ENCODE measurements at places on chromosomes 5 and 9.

- DNase-seq, result no peak
Measured at GRCh38 chr9:114012126-114012525, 66.0 kb downstream of the AMBP start.

- DNase-seq, result no peak
Measured at GRCh38 chr5:1033606-1034420, 25.2 kb downstream of the NKD2 start.

- no peak for DNase-seq
Measured at GRCh38 chr5:120605325-120606079, 141.4 kb downstream of the PRR16 start.

- no peak for DNase-seq
Measured at GRCh38 chr9:108225149-108225800, 630.5 kb downstream of the ACTL7B start.

DNA sequence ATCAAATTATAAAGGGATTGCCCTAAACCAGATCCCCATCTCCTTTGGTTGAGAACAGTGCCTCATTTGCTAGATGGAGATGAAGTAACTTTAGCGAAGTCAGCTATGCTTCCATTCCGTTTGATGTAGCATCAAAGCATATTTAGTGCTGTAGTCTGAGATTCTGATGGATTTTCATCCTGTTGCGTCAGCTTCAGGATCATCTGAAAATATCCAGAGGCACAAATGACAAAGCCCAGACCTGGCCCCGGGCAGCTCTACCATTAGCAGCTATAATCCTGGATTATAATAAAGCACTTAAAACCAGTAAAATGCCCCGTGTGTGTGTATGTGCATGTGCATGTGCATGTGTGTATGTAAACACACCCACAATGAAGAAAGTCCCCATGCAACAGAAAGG is 44.7 kb downstream of the ERAP1 start:
- no peak for DNase-seq

DNA sequence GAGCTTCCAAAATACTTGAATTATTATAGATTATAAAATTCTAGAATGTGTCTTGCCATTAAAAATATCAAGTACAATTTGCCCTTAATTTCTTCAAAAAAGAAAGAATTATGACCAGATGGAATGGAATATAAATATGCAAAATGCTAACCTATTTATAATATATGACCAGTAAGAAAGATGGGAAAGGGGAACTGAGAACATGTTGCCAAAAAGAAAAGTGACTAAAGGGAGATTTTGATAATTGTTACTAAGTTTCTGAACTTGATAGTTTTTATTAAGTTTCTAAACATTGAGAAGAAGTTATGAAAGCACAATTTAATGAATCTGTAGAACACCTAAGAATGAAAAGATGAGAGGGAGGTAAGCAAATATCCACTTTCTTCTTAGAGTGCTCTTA is 188.4 kb upstream of the NR4A3 start:
- no peak for DNase-seq

- DNase-seq, result no peak
Measured at GRCh38 chr5:171989276-171989675, 17.2 kb downstream of the FBXW11 start.

DNA sequence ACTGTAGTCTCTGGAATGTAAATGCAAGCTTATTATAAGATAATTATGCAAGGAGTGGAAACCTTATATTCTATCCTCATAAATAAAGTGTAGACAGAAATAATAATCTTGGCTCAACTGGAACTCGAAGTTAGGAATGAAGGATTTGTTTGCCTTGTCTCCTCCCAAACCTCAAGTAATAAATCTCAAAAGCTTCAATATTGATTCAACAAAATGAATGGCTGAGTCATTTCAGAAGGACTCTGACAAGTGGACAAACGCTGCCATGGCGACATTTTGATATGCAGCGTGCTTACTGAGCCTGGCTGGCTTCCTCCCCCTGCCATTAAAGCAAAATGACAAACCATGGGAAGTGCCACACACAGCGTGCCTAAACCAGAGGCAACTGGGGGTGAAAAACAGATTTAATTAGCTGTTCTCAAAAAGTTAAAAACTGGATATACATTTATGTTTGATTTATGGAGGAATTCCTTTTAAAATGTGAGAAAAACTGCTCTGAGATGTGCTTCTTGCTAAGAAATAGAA is 10.5 kb upstream of the ADGRV1 start:
- DNase-seq, result no peak

DNA sequence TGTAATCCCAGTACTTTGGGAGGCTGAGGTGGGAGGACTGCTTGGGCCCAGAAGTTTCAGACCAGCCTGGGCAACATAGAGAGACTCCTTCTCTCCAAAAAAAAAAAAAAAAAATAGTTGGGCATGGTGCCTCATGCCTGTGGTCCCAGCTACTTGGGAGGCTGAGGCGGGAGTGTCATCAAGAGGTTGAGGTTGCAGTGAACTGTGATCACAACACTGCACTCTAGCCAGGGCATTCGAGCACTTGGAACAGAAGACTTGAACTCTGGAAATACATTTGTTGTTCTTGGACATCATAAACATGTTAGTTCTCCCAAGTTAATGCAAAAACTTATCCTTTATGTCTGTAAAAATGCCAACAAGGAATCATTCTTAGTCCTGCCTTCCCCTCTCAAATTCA is 29.6 kb downstream of the EHMT1 start:
- DNase-seq, result no peak

DNA sequence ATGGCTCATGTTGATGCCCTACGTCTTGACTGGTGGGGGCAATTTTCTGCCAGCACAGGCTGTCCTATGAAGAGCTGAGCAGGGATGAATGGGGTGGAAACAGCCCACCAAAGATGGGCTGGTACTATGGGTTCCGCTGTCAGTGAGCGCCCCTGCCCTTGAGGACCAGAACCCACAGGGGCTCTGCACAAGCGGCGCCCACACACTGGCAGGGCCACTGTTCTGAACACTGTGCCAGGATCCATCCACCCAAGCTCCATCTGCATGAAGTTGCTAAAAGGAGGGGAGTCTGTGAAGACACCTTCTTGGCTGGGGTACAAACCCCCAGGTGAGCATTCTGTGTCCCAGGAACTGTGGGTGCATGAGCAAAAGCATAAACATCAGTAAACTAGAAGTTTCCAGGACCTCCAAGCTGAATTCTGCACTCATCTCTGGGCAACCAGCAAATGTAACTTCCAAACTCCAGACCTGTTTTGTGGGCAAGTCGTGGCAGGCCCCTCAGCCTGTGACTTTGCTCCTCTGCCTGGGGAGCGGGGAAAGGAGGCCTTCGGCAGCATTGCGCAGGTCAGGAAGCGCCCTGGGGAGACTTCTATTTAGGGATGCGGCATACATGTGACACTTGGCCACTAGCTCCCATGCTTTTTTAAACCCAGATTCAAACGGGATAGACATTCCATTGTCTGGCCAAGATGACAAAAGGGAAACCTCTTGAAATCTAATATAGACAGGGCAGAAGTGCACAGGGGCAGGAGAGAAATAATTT is 48.9 kb downstream of the PTPN3 start:
- no peak for DNase-seq

- DNase-seq, result no peak
Measured at GRCh38 chr9:89883401-89884341, 278.9 kb downstream of the GADD45G start.

GRCh38 chr5:171610686-171611085 is 174.9 kb upstream of the SMIM23 start:
- no peak for DNase-seq

GRCh38 chr5:132060501-132061161 is at the start of gene IL3:
IL3 (plus strand) TSS chr5:132060655; CDS start chr5:132060707, 52 bp downstream.
- peak; percentile 12 for DNase-seq

DNA sequence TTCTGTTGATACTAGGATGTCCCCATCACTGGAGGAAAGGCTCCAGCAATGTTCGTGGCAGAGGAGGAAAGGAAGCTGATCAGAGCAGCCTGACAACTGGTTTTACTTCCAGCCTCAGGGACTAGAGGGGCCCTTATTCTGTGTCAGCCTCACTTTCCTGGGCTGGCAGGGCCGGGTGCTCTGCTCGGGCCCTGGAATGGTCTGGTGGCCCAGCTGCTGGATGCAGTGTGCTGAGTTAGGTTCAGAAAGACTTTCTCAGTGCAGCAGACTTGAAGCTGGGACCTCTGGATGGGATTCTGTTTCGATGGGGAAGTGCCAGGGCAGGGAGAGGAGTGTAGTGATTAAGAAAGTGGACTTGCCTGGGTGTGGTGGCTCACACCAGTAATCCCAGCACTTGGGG is 81.0 kb downstream of the MACROH2A1 start:
- no peak for DNase-seq

- DNase-seq, result no peak
Measured at GRCh38 chr9:134136996-134137299, 1.1 kb downstream of the WDR5 start.

- no peak for DNase-seq
Measured at GRCh38 chr5:41203033-41203432, 10.3 kb downstream of the C6 start.

DNA sequence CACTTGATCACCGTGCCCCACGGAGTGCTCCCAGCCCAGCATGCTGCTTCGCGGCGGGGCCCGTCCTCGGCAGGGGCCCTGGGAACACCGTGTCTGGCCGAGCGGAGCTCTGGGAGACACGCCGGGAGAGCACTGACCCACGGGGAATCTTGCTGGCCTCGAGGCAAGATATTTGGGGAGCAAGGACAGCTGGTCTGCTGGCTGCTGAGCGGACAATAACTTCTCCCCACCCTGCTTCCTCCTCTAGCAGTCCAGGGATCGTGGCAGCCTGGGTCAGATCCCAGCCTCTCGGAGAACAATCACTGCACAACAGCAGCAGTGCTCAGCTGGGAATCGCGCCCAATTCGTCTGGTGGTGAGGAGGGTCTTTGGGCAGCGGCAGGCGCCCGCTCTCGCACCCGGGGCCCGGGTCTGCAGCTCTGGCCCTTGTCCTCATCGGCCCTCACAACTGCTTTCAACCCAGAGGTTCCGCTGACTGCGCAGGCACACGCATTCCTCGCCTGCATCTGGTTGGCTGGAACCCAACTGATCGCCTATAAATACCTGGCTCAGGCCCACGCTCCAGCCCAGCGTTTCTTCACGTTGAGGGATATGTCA is 43.4 kb downstream of the DBH start:
- no peak for DNase-seq

All from activated T-cell treated with anti-CD3 and anti-CD28 coated beads, Interleukin-2, amount 50 U/mL, for 1 hour (primary cell).